NCI-H1694 (cell line): ENCODE measurements at places on chromosomes 16 and 17.

- DNase-seq, result no peak
Observed at GRCh38 chr17:63826468-63827001, 696 bp upstream of the PSMC5 start.

- peak; percentile 68 for DNase-seq
Observed at GRCh38 chr16:10514369-10515055, 65.9 kb downstream of the EMP2 start.

DNA sequence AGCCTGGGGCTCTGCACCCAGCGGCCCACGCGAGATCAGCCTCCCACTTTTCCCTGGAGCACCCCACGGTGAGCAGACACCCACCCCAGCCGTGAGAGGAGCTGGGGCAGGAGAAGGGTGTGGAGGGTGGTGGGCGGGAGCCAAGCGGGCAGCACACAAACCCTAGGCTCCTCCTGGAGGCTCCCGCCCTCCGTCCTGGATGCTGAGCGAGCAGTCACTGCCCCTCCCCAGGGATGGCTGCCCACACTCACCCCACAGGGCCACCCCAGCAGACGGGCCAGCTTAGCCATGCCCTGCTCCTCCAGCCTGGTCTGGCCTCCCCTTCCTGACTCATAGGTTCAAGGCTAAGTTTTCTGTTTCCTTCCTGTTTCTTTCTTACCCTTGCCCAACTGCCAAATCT, 15.7 kb upstream of the ABCC3 start:
- DNase-seq, result no peak

DNA sequence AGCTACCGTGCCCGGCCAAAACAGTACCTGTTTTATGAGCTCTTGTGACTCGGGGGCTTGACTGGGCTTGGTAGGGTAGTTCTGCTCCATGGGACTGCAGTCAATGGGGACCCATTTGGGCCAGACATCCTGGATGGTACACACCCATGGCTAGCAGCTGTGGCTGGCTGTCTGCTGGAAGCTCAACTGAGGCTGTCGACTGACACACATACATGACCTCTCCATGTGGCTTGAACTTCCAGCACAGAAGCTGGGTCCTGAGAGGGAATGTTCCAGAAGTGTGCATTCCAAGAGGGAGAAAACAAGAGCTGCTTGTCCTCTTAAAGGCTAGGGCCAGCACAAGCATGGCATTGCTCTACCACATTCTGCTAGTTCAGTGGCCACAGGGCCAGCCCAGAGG, 14.9 kb upstream of the NKD1 start:
- DNase-seq, result no peak

DNA sequence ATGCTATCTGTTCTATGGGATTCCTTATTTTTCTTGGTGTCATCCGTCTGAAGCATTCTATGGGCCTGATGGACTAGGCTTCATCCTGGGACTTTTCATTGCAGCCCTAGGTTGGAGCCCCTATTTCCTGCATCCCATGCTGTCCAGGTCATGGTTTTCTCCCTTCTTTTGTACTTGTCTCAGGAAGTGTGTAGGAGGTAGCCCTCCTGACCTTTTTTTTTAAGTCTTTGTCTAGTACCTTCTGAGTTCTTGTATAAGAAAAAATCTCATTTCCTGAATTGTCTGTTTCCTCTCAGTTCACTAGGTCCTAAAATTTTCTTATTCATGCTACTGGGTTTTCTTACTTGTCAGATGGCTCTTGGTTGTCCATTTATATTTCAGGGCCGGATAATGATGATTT, 6.0 kb downstream of the NDEL1 start:
- DNase-seq, result no peak

DNA sequence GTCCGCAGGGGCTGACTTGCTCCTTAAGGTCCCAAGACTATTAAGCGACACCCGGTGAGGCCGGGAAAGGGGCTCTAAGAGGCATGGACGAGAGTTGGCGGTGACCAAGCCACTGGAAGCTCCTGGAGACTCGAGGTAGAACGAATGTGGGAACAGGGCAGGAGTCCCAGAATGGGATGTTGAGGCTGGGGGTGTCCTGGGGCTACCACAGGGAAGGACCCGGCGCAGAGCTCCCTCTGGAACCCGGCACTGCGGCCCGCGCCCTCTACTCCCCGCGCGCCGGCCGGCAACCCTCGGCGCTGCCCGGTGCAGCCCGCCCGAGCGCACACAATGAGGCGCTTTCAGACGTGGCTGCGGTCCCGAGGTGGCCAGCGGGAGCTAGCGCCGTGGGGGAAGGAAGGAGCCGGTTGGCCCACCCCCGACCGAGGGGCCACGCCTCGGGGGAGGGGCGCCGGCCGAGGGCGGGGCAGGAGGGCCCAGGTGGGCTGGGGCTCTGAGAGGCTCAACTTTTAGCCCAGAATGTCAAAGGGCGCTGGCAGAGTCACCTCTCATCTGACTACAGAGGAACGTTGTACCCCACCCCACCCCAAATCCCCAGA, at the start of gene CHST6:
Gene CHST6 (minus strand): TSS at position 366 of the 599 bp plus-strand sequence. CDS start 15,613 bp downstream, outside the sequence.
- DNase-seq, result no peak

DNA sequence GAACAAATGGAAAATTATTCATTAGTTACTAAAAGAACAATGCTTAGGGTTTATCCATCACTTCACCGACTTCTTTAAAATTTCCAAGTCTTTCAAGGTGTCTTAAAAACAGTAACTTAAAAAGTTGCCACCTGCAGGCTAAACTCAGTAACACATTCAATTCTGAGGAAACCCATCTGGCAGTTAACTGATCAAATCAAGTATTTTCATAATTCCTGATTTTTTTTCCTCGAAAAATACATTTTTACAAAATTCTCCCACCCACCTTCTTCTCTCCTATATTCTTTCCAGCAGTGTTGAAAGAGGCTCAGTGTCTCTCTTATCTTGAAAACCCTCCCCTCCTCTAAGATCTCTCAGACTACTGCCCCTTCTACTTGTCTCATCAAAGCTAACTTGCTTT, 29.9 kb downstream of the PARN start:
- no peak for DNase-seq

DNA sequence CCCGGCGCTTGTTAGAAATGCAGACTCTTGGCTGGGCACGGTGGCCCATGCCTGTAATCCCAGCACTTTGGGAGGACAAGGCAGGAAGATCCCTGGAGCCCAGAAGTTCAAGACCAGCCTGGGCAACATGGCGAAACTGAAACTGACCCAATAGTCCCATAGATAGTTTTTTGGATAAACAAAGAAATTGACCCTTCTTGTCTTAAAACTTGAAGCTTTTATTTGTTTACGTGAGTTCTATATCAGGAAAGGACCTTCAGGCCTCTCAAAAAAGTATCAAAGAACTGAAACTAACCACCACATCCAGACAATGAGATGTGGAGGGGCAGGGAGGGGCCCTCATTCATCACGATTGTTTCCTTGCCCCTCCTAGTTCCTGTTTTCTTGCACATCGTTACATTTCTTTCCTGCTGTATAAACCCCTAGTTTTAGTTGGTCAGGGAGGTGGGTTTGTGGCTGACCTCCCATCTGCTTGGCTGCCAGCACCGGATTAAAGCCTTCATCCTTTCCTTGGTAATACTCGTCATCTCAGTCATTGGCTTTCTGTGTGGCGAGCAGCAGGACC, 29.9 kb upstream of the PRM1 start:
- no peak for DNase-seq

GRCh38 chr16:23848958-23849357, 13.2 kb downstream of the PRKCB start:
- DNase-seq, result no peak

DNA sequence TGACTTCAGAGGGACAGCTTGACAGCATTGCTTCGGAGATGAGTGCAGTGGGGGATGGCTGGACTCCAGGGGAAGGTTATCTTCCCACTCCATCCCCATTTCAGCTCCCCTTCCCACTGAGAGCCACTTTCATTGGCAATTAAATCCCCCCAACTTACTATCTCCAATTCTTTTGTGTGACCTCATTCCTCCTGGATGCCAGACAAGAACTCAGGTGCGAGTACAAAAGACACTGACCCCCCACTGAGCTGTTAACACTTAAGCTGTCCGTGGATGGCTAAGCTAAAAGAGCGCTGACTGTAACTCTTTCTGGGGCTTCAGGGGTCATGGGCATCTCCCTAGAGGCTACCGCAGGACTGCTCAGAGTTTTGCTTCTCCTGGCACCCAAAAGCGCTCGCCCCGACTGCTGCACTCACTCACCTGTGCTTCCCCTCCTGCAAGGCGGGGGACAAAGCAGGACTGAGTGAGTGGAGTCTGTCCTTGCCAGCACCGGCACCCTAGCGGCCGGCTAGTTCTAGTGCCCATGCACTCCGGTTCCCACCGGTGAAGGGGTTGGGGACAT, 44.8 kb upstream of the FBXO47 start:
- DNase-seq, result no peak

GRCh38 chr16:79008036-79008868, 592.3 kb downstream of the MAF start:
- no peak for DNase-seq

GRCh38 chr17:7884581-7885366, 3.8 kb upstream of the CHD3 start:
- no peak for DNase-seq

GRCh38 chr16:56600398-56600999, 7.9 kb upstream of the MT2A start:
- peak; percentile 44 for DNase-seq

- DNase-seq, result no peak
Observed at GRCh38 chr17:9166788-9167187, 145.5 kb downstream of the NTN1 start.

GRCh38 chr17:83109793-83110645, 30.6 kb downstream of the METRNL start:
- DNase-seq, result peak; percentile 66

GRCh38 chr17:31002047-31002446, 31.2 kb downstream of the RNF135 start:
- no peak for DNase-seq

- DNase-seq, result no peak
Observed at GRCh38 chr17:68482576-68483041, 25.3 kb upstream of the WIPI1 start.

GRCh38 chr16:5581908-5582307, 484.3 kb upstream of the EEF2KMT start:
- no peak for DNase-seq

GRCh38 chr17:77899498-77899897, 59.0 kb upstream of the TNRC6C start:
- DNase-seq, result no peak

- no peak for DNase-seq
Observed at GRCh38 chr16:883781-884180, 83.2 kb upstream of the GNG13 start.

DNA sequence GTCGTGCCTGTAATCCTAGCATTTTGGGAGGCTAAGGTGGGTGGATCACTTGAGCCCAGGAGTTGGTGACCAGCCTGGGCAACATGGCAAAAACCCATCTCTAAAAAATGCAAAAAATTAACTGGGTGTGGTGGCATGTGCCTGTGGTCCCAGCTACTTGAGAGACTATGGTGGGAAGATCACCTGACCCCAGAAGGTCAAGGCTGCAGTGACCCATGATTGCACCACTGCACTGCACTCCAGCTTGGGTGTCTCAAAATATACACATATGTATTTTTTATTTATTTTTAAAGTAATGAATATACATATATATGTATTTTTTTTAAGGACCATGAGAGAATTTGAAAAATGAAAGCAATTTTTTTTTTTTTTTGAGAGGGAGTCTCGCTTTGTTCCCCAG, 5.1 kb upstream of the NUFIP2 start:
- no peak for DNase-seq

- DNase-seq, result no peak
Observed at GRCh38 chr16:23941963-23942564, 106.3 kb downstream of the PRKCB start.

DNA sequence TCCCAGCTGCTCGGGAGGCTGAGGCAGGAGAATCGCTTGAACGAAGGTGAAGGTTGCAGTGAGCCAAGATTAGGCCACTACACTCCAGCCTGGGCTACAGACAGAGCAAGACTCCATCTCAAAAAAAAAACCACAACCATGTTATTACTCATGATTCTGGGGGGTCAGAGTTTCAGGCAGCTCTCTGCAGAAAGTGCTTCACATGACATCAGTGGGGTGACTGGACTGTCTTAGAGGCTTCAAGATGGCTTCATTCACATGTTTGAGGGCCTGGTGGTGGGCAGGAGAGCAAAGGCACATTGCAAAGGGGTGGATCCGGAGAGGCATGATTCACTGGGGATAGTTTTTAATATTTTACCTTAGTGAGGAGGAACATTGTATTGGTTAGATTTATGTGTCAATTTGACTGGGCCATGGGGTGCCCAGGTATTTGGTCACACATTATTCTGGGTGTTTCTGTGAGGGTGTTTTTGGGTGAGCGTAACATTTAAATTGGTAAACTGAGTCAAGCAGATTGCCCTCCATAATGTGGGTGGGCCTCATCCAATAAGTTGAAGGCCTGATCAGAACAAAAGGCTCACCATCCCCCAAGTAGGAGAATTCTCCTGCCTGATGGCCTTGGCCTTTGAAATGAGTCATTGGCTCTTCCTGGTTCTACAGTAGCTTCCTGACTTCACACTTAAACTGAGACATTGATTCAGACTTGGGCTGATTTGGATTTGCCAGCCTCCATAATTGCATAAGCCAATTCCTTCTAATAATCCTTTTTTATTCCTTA, 109.8 kb downstream of the GOSR1 start:
- no peak for DNase-seq

DNA sequence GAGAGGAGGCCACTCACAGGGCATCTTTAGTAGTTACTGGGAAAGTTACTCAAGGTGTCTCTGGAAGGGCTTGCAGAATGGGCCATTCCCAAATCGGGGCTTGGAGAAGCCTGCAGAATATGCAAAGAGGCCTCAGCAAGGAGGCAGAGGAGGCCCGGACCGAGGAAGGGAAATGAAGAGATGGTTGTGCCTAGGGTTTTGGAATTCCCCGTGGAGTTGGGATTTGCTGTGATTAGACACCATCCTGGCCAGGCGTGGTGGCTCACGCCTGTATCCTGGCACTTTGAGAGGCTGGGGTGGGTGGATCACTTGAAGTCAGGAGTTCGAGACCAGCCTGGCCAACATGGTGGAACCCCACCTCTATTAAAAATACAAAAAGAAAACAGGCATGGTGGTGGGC, 193.0 kb downstream of the IRF8 start:
- DNase-seq, result no peak

DNA sequence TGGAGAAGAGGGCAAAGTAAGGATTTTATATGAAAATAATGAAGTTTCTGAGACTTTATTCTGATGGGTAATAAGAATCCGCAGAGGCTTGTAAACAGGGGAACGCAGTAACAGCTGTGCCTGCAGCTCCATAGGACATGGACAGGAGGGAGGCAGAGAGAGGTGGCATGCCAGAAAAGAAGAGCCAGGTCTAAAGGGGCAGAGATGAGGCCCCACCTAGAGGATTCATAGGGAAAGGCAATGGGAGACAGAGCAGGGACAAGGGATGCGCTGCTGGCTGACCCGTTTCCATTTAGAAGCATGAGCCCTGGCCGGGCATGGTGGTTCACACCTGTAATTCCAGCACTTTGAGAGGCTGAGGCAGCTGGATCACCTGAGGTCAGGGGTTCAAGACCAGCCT, 340.3 kb upstream of the CDH5 start:
- DNase-seq, result peak; percentile 41

GRCh38 chr17:71765437-71765836, 355.4 kb upstream of the SOX9 start:
- DNase-seq, result no peak

GRCh38 chr17:41672153-41672552, 16.5 kb upstream of the EIF1 start:
- no peak for DNase-seq

- no peak for DNase-seq
Observed at GRCh38 chr16:11395008-11395948, 50.0 kb downstream of the RMI2 start.
